ENCODE measurements at places on chromosomes 2 and 18.

- DNase-seq, result no peak
Observed at GRCh38 chr18:62933261-62933887, 218.0 kb downstream of the PHLPP1 start.

DNA sequence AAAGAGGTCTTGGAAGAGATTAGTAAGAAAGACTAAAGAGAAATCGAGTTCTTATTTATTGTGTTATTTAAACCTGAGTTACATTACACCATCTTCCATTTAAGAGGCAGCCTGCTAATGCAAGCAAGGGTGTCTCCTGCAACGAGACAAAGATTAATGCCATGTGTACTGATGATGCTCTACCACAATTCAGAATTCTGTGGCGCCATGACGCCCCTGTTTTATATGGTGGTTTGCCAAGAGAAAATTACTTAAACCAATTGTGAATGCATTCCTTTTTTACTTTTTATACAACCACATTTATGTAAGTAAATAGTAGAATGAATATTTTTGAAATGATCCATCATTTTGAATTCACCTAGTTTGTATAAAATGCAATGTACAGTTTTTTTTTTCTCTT is 356.1 kb upstream of the ZEB2 start:
- DNase-seq, result no peak

- no peak for DNase-seq
Observed at GRCh38 chr18:21264651-21265050, 22.6 kb downstream of the GREB1L start.

DNA sequence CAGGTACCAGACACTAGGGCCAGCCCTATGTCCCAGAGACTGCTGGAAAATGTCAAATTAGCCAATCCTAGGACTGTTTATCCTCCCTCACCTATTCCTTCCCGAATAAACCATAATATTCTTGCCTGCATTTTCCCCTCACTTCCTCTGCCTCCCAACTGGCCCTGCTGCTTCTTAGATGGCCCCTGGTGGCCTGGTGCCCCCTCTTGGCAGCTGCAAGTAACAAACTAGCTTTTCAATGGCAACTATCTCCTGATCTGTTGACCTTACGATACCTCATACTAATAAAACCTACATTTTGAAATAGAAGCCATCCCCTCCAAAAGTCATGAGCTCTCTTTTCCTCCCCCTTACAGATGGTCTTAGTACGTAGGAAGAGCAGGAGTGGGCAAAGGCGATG is 132.0 kb downstream of the ALPK2 start:
- no peak for DNase-seq

- no peak for DNase-seq
Observed at GRCh38 chr2:62382122-62382521, 123.9 kb downstream of the TMEM17 start.

DNA sequence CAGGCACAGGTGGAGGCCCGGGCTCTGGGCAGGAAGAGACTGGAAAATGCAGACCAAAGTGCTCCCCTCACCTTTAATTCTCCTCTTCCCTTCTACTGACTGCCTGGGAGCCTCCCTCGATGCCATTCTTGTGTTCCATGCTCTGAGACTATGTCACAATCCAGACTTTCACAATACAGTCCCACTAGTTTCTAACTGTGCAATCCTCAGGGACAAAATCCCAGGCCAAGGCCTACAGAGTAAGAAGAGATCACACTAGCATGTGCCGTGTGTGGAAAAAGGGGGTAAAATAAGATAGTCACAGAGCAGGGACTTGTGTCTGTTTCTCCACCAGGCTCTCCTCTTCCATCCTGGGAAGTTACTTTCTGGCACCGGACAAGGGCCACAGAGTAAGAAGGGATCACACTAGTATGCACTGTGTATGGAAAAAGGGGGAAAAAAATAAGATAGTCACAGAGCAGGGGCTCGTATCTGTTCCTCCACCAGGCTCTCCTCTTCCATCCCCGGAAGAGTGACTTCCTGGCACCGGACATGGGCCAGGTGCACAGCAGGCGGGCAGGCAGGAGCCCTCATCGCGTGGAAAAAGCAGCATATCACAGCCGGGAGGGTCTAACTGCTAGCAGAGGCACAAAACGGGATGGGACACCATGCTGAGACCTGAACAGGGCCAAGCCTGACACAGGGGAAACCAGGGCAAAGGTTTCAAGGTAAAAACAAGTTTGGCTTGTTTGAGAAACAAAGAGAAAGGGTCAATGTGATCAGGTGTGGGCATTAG is 9.6 kb downstream of the CYB5A start:
- DNase-seq, result no peak

- no peak for DNase-seq
Observed at GRCh38 chr2:162926501-162926900, 87.9 kb upstream of the KCNH7 start.

DNA sequence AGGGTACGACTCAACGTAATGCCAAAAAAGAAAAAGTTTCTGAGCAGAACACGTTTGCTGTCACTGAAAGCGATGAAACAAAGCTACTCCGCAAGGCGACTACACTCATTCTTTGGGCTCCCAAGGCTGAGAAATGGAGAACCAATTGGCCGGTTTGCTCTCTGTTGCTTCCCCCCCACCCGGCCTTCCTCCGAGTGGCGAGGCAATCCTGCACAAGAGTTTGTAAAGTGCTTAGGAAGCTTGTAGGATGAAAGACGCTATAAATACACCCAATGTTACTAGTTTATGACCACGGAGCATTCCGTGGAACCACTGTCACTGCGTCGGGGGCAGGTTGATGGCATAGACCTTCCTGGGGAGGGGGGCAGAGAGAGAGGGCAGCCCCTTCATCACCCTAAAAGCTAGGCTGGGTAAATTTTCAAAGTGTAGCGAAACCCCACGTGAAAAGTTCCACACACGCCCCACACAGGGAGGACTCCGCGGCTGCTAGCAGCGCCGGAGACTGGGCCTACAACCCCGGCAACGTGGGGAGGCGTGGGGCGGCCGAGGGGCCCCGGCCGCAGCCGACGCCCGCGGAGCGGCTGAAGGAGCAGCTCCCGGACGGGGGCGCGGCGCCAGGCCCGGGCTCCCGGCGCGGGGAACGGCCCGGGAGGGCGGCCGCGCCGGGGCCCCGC is 915 bp downstream of the CUL3 start:
- peak; percentile 37 for DNase-seq

GRCh38 chr2:206790311-206790935 is 25.0 kb downstream of the FASTKD2 start:
- DNase-seq, result no peak
